ENCODE measurements at places on chromosomes 6 and 20.

DNA sequence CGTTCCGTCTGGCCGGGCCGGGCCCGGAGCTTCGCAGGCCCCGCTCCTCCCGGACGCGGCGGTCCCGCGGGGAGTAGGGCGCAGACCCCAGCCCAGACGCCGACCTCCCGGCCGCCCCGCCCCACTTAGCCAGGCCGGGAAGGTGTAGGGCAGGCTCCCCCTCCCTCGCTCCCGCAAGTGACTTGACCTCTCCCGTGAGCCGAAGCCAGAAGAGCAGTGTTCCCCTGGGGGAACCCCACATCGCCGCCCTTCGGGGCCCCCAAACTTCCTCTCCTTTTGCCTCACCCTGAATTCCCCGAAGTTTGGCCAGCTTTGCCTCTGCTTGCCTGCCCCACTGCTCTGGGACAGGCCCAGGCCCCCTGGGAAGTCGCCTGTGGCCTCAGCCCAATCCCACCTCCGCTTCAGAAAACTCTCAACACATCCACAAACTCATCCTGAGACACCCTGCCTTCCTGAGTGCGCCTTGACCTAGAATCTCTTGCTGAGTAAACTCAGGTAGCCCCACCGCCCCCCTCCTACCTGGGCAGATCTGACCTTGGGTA, 524 bp upstream of the NOL4L start:
- no peak for DNase-seq

- DNase-seq, result no peak
Observed at GRCh38 chr6:155830531-155830930, 374.9 kb upstream of the NOX3 start.

DNA sequence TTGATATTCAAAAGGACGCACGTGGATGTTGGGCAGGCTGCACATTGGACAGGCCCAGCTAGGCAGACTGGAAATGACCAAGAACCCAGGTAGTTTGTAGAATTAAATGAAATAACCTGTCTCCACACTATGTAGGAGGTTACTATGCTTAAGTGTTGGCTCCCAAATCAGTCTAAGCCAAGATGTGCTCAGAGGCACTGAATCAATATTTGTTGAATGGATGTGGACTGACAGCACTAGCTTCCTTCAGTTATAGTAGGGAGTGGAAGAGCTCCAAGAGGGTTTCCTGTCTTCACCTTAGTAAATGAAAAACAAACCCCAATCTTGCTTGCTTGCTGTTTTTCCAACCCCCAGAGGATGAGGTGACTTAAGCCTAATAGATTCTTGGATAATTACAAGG, 180.5 kb downstream of the JARID2 start:
- DNase-seq, result no peak

GRCh38 chr6:106988664-106989063, 14.1 kb upstream of the CD24 start:
- DNase-seq, result no peak

DNA sequence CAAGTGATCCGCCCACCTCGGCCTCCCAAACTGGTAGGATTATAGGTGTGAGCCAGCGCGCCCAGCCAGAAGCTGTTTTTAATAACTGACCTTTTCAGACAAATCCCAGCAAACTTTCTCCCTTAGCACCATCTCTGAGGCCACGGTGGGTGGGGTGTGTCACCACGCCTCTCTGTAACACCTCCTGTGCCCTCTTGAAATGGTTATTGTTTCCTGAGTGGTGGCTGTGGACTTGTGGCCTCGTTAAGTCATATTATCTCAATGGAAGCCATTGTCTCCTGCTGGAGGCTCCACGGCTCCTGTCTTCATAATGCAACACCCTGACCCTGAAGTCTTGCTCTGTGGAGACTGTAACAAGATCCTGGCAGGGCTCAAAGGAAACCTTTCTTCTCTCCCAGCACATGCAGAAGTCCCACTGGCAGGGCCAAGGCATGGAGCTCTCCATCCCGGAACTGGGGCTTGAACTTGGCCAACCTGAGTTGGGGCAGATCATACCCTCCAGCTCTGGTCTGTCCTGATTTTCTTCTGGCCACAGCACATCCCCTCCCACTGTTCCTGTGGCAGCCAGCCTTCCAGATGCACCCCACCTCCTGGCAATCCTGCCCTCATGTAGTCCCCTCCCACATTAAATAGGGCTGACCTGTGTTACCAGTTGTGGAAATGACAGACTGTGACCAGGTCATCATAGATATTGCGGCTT, 81.1 kb downstream of the SNX5 start:
- DNase-seq, result no peak

- no peak for DNase-seq
Observed at GRCh38 chr6:118509009-118509617, 39.0 kb upstream of the PLN start.

GRCh38 chr6:3367630-3368029, 89.2 kb downstream of the SLC22A23 start:
- DNase-seq, result no peak

DNA sequence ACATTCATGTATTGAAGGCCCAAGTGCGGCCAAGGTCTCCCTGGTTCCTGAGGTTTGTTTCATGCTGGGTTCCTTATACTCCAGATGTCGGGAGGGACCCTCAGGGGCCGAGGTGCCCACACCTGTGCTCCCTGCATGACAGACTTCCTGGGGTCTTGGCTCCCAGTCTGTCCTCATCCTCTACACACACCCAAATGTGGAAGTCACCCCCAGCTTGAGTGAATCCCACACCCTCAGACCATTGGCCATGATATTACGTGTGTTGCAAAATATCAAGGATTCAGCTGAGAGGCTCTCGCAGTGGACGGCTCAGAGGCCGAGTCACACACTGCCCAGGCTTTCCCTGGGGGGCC, 82.2 kb upstream of the DUSP22 start:
- no peak for DNase-seq
